ENCODE measurements at places on chromosomes 7 and 10. TPM values are rescaled to one million over a fixed set of nuclear protein-coding genes. Genes with fewer than 3 reads are reported as not detected.

FANK1 gene
- 3.2 TPM for total RNA-seq

DNA sequence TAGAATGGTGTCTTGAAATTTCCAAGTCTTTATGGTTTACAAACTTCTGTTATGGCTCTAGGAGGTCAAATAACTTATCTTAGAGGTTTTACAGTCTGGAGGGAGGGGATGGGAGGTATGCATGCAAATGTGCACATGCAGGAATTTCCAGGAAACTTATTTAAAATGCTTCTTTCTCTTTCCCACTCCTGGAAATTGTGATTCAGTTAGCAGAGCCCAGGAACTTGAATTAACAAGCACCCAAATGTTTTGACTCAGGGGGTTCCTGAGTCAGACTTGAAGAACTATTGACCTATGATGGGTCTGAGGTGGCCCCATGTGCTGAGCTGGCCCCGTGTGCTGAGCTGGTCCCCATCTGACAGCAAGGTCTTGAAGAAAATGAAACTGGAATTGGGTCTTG, 669.4 kb downstream of the INHBA start:
- no peak for DNase-seq
- H3K27me3 ChIP-seq: no peaks in the 10 kb centered on the region
- H3K36me3 ChIP-seq: no peaks in the 10 kb centered on the region

DNA sequence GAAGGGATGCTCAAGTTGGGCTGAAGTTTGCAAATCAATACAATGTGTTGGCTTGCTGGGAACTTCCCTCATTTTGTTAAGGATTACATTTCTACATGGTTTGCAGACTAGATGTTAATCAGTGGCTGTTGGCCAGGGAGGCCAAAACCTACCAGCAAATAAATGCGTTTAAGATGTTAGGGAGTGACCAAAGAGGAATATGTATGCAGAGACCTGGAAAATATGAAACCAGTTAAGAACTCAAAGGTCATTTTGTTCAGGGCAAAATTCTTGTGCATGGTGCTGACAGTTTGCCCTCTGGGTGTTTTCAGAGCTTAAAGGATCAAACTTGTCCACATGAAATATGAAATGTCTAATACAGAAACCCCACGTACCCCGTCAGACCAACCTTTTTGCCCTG, 30.3 kb downstream of the GATA3 start:
- no peak overlapping the region for H3K4me3 ChIP-seq
- no peak for DNase-seq
- no peaks in the 10 kb centered on the region for H3K27me3 ChIP-seq
- no peak overlapping the region for H3K27ac ChIP-seq

GRCh38 chr10:55449981-55450380, 649.0 kb upstream of the PCDH15 start:
- H3K36me3 ChIP-seq: no peaks in the 10 kb centered on the region
- H3K4me1 ChIP-seq: no peaks in the 10 kb centered on the region
- DNase-seq: no peak
- no peaks in the 10 kb centered on the region for H3K27me3 ChIP-seq
- no peak overlapping the region for H3K4me3 ChIP-seq

PRKG1 gene
- 10.9 TPM for total RNA-seq

DNA sequence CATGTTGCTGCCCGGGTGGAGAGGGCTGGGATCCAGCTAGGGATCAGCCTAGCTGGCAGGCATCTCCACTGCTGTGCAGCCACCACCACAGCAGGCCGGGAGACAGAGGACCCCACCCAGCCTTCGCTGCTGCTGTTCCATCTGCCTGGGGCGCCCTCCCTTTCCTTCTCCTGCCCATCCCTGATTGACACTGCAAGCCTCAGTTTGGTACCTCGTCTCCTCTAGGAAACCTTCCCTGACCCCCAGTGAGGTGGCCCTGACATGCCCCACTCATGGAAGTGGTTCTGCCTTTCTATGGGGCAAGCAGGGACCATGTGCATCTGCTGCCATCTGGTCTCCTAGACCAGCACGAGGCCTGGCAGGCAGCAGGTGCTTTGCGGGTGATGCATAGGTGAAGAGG, 30.4 kb upstream of the DPYSL4 start:
- no peak overlapping the region for H3K4me3 ChIP-seq
- no peaks in the 10 kb centered on the region for H3K27me3 ChIP-seq
- H3K27ac ChIP-seq: no peak overlapping the region
- no peaks in the 10 kb centered on the region for H3K36me3 ChIP-seq
- H3K4me1 ChIP-seq: no peaks in the 10 kb centered on the region

DNA sequence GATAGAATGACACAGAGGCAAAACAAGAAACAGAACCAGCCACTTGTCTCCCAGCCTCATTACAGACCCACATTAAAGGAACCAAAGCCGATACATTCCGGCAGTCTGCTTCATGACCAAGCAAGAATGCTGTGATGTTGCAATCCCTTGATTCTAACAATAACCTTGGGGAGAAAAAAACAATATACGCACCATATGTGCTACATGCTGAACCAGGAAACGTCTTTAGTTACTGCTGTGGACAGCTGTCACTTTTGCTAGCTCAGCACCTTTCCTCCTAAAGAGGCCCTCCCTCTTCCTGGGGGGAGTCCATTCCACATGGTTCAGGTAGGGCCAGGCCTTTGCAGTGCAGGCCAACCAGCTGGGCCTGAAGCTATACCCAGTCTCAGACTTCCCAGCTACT, 79.1 kb downstream of the PRTFDC1 start:
- peak overlapping the region; percentile 84 for H3K27ac ChIP-seq
- DNase-seq: no peak
- no peak overlapping the region for H3K4me3 ChIP-seq
- peaks cover 7% of the 10 kb centered on the region for H3K4me1 ChIP-seq
- H3K36me3 ChIP-seq: no peaks in the 10 kb centered on the region
